ENCODE measurements at places on chromosomes 1 and 21.

DNA sequence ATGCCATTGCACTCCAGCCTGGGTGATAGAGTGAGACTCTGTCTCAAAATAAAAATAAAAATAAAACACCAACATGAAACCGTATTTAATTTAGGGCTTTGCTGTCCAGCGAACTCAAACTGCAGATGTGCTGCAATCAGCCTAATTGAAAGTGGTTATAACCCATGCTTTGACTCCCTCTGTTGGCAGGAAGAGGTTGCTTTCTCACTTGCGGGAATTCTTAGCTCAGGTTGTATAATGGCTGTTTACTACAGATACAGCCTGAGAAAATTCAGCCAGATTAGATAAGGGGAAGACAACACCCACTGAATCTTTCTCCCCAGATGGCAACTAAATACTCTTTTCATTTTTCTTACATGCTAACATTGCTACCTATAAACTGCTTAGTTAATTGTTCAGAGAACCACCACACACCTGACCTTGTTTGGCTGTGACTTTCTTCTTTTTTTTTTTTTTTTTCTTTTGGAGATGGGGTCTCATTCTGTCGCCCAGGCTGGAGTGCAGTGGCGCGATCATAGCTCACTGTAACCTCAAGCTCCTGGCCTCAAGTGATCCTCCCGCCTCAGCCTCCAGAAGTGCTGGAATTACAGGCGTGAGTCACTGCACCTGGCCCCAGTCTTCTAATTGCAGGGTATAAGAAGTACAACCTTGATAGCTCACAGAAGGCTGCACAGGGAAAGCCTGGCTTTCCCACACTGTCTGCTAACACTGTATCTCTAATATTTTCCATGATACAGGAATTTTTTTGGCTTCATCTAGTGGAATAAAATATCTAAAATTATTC, 34.6 kb downstream of the DNTTIP2 start:
- peak; percentile 74 for DNase-seq

DNA sequence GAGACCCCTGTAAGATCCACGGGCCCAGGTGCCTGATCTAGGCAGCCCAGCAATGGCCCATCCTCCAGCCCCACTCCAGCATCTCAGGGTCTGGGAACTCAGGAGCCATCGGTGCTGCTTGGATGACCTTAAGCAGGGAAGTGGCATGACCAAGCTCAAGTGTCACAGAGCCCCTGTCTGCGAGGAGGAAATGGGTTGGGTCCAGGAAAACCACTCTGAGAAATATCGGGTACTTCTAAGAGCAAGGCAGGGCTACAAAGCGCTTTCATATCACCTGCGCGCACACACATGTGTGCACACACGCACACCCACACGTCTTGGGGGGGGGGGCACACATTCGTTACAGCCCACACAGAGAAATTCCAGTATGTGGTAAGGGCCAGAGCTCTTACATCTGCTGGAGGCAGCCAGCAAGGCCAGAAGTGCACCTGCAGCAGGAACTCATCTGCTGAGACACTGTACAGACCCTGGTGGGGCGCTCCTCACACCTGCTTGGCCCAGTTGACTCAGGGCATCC, 32.6 kb upstream of the SPOCD1 start:
- peak; percentile 42 for DNase-seq

- no peak for DNase-seq
These were observed 35.4 kb downstream of the ENAH start for GRCh38 chr1:225617479-225617878.

DNA sequence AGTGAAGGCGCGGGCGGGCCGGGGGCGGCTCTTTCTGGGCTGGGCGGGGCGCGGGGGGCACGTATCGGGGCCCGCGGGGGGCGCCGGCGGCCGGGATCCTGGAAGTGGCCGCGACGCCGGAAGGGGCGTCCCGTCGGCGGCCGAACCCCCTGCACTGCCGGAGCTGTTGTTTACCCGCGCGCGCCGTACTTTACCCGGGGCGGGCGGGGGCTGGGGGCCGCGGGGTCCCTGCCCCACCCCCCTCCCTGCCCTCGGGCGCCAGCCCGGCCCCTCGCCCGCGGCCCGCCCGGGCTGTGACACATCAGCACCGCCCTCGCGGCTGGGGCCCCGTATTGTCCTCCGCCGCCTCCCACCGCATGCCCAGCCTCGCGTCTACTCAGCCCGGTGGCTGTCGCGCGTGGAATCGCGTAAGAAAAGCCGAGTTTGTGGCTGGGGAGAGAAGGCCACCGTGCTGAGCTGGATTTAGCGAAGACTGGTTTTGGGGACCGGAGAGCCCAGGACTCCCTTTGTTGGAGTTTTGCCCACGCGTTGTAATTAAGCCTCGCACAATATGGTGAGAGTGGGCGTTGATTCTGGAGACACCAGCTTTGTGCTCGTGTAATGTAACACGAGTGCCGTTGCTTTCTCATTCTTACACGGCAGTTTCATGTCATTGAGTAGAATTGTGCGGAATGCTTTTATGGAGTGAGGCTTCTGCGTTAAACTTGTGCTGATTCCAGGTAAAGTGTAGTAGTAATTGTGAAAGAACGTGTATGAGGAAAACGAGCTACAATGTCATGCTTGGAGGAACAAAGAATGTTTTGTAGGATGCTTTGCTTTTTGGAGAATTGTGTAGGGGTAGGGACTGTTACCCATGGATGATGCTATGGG, 559 bp downstream of the BACH1 start:
- peak; percentile 66 for DNase-seq

- peak; percentile 42 for DNase-seq
These were observed 41.1 kb upstream of the ZNF124 start for GRCh38 chr1:247212627-247213617.

DNA sequence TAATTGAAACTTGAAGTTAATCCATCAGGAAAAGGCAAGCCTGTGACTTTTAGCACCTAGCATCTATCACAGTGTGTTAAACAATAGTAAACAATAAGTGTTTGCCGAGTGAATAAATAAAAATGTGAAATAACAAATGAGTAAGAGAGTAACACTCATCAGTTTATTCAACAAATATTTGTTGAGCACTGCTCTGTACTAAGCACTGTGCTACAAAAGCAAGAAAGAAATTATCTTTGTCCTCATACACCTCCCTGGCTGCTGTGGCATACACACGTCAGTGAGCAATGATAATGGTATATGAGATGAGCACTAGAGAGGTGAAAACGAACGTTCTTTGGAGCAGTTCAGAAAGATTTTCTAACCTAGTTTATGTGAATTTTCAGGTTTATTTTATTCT, 295.0 kb upstream of the LRRC7 start:
- DNase-seq: no peak

- peak; percentile 65 for DNase-seq
These were observed 575 bp downstream of the RRAGC start for GRCh38 chr1:38858833-38859560.

DNA sequence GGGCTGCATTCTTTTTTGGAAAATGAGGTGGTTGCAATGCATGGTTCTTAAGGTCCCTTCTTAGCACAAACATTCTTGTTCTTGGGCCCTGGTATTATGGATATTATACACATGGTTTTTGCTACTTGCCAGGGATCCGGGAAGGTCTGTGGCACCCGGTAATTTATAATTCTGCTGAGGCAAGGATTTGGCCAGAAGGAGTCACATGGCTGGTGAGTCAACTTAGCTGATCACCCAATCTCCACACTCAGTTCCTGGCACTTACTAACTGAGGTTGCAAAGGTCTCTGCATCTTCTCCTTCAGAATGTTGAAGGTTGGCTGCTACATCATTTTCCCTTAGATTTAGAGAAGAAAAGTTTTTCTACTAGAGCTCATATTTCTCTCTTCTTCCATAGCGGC, 112.5 kb downstream of the ROR1 start:
- DNase-seq: no peak

- DNase-seq: no peak
These were observed 490.6 kb downstream of the KIF26B start for GRCh38 chr1:245645406-245645805.

DNA sequence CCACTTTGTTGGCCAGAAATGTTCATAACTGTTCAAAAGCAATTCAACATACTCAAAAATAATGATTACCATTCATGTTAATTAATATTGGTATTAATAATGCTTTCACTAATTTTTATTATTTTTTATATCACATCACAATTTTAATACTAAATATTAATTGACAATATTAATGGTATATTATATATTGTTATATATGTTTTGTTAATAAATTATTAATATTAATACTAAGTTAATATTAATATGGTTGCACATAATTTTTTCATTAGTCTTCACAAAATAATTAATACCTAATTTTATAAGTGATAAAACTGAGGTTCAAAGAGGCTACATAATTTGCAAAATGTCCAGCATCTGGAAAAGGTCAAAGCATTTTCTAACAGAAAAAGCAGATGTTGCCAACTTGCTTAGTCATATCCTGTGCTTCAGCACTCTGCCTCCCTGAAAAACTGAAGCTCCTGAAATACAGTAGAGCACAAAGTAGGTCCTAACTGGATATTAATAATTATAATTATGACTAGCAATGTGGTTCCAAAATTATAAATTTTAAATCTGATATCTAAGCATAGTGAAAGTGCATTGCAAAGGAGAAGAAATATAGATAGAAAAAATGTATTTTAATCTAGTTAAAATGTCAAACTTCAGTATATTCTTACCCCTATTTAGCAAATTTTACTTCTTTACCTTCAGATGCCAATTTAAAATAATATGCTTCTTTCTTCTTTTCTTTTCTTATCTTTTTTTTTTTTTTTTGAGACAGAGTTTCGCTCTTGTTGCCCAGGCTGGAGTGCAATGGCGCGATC, 123.2 kb upstream of the TNFSF4 start:
- DNase-seq: no peak

DNA sequence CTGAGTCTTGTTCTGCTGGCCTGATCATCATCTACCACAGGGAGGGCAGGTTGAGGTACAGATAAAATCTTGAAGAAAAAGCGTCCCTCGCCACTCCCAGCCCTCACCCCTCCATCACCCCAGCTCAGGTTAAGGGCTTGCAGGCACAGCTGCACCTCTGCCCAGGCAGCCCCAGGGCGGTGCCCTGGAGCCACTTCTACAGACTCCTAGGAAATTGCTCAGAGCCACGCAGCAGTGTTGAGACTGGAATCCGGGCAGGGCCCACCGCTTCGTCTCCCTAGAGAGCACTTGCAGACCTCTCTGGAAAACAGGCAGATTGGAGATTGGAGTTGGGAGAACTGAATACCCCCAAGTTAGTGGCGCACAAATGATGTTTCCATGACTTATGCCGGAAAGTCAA, 35.3 kb downstream of the VN1R5 start:
- no peak for DNase-seq

DNA sequence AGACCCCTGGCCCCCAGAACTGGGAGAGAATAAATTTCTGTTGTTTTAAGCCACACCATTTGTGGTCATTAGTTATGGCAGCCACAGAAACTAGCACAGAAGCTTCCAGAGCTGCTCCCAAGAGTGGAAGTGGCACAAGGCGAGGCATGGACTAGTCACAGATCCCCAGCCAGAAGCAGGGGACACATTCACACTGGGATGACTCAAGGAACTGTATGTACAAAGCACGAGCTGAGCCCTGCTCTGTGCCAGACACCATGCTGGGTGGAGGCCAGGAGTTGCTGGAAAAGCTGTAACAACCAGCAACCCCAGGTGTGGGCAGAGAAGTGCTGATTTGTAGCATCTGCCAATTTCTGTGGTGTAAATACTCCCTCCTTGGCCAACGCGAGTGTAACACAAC, 55.6 kb downstream of the TCP10L start:
- DNase-seq: no peak

DNA sequence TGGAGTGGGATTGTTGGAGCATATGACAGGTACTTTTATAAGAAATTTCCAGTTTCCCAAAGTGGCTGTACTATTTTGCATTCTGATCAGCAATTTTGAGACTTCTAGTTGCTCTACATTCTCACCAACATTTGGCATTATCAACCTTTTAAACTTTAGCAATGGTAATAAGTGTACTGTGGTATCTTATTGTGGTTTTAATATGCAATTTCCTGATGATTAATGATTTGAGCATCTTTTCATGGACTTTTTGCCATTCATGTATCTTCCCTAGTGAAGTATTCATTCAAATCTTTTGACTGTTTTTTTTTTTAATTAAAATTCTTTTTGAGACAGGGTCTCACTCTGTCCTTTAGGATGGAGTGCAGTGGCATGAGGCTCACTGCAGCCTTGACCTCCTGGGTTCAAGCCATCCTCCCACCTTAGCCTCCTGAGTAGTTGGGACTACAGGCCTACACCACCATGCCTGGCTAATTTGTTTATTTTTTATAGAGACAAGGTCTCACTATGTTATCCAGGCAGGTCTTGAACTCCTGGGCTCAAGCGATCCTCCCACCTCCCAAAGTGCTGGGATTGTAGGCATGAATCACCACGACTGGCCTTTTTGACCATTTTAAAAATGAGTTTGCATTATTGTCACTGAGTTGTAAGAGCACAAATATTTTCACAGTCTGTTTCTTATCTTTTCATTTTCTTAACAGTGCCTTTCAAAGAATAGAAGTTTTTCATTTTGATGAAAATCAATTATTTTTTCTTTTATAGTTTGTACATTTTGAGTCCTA, 7.8 kb upstream of the SLC6A9 start:
- DNase-seq: no peak

DNA sequence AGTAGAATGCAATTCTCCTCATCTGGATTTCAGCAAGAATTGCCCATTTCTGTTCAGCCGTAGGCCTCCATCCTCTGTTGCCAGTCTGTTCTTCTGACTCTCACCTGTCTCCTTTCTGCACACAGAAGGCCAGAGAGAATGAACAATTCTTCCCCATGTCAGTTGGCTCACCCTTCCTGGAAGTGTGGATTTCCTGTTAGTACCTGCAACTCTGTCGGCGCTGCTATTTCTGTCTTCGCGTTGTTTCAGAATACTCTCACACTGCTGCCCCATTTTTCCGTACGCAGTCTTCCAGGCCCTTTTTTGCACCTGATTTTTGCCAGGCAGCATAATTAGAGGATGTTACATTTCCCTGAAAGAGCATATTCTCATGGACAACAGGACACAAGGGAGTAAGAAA, 200.7 kb downstream of the FGGY start:
- no peak for DNase-seq

DNA sequence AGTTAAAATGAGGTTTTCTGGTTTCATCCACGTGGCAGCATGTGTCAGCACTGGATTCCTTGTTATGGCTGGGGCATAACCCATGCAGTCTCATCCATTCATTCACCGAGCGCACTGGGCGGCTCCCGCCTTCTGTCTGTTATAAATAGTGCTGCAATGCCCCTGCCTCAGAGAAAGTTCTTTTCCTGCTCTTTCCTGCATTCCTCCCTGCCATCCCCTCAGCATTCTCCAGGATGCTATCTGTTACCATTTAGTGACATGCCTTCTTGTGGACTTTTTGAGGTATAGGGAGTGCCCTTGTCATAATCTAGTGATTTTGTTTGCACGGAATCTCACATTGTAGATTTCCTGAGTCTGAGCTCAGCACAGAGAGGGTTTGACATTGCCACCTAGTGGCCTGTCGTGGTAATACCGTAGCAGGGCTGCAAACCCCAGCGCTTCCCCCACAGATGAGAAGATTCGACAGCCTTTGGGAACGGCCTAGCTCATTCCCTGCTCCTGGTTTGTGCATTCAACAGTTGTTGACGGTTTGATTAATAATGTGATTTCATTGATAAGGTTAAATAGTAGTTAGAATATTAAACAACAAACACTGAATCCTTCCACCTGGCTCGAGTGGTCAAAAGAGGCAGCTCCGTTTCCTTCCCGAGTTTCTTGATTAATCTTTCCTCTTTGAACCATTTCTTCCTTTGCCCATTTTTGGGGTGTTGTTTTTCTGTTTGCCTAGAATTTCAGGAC, 46.3 kb downstream of the UMODL1 start:
- peak; percentile 77 for DNase-seq
